ENCODE measurements at places on chromosomes 5 and 9.
A peak's percentile ranks its signal among the peaks of the same experiment; 100 is the strongest.

- no peak for DNase-seq
Measured at GRCh38 chr5:116750631-116751580, 176.3 kb upstream of the SEMA6A start.

DNA sequence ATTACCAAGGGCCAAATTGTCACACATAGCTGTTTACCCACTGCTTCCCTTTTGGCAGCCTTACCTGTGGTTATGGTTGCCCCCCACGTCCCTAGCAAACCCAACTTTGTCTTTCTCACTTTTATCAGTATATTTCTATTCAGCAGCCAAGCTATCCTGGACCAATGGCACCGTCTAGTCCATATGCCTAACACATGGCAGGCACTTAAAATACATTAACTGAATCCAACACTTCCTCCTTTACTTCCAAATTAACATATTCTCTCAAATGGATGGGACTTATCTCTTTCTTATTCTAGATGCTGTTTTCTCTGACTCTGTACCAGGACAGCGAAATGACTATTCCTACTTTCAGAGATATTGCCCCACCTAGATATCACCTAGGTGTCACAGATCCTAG, 50.9 kb upstream of the SLC44A1 start:
- no peak for DNase-seq

- DNase-seq: no peak
Measured at GRCh38 chr5:180105827-180106312, 34.3 kb upstream of the RNF130 start.

- DNase-seq: no peak
Measured at GRCh38 chr5:31062902-31063580, 130.4 kb upstream of the CDH6 start.

GRCh38 chr5:113099822-113100221, 123.2 kb downstream of the DCP2 start:
- DNase-seq: no peak

GRCh38 chr9:113499153-113499875, 35.8 kb downstream of the RGS3 start:
- no peak for DNase-seq

- no peak for DNase-seq
Measured at GRCh38 chr5:72476721-72477120, 30.5 kb downstream of the ZNF366 start.

GRCh38 chr5:149299451-149300054, 27.9 kb downstream of the AFAP1L1 start:
- no peak for DNase-seq

DNA sequence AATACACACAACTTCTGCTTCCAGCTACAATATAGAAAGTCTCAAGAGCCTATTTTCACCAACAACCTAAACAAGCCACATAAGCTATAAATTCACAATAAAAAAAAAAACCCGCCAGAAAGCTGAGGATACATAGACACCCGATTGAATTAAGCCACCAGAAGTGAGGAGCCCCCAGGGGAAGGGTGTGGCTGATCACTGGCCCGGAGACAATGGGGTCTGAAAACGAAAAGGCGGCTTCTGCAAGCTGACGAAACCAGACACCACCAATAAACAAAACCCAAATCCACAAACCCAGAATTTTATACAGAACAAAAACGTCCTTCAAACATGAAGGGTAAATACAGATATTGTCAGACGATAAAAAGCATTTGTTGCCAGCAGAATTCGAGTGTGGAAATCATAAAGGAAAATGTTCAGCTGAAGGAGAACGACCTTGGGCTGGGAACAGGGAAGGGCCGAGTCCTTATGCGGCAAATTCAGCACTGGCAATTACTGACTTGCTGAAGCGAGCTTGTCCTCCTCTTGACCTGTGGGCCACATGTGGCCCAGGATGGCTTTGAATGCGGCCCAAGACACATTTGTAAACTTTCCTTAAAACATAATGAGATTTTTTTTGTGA, 39.6 kb upstream of the CEP72 start:
- no peak for DNase-seq

DNA sequence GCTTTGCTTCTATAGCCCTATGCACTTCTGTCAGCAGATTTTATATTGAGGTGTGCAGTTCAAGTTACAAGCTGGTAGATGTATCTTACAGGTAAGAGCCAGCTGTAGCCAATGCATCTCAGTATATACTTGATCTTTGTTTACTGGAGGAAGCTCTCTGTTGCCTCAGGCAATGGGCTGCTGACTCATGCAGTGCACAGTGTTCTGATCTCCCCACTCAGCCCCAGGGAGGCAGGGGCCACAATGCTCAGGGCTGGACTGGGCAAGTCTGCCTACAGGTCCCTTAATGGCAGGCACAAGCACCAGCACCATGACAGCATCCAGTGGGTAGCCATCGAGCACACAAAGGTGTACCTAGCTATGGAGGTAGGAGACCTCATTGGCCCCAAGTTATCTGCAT, 178.8 kb upstream of the CDH10 start:
- no peak for DNase-seq

DNA sequence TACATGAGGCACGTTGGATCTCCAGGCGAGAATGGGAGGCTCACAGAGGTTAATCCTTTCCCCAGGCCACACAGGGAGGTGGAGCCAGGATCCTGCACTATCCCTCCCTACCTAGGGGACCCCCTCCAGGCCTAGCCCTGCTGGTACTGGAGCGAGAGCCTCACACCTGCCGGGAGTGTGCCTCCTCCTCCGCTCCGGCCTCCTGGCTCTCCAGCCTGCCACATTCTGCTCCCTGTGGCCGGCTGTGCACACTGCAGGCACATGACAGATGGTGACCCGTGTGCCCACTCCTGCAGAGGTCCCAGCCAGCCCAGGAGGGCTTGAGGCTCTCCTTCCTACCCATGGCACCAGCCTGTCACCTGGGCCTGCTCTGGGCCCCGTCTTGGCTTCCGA, 93.4 kb downstream of the RXRA start:
- no peak for DNase-seq

- no peak for DNase-seq
Measured at GRCh38 chr9:120562861-120563443, 17.0 kb downstream of the CDK5RAP2 start.

GRCh38 chr9:22033012-22033630, 24.0 kb upstream of the CDKN2B start:
- DNase-seq: no peak

- peak; percentile 8 for DNase-seq
Measured at GRCh38 chr5:175253597-175253996, 190.4 kb downstream of the DRD1 start.

DNA sequence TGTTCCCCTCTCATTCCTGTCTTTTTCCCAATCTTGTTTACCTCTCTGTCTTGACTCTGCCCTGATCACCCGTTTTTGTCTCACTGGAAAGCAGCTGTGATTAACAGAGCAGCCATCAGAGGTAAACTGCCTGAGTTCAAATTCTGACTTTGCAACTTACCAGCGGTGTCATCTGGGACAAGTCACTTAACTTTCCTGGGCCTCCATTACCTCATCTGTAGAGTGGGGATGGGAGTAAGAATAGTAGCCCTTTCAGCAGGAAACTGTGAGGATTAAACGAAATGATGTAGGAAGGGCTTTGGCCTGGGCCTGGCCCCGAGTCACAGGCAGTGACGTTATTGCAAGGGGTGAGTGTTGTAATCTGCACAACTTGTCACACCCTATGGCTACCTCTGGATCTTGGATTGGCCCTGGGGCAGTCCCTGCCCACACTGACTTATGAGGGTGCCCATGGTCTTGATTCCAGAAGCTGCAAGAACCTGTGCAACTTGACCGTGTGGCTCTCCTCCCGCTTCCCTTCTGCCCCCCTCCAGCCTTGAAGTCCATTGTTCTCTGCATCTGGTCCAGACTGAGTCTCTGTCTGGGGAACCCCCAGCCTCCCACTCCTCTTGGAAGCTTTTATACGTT, 657 bp upstream of the PCDH12 start:
- DNase-seq: peak; percentile 47

DNA sequence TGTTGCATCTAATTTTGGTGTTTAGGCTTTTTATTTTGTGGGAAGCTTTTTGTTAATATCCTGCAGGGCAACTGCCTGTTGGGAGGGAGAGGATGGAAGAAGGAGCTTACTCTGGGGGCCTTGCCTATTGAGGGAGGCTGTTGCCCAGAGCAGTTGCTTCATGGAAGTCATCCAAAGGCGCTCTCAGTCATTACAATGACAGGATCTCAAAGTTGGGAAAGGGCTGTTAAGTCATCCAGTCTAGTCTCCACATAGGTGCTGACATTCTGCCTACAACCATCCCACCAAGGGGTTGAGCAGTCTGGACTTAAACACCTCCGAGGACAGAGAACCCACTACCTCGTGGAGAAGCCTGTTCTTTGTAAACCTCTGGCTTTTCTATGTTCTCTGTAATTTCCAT, 13.2 kb downstream of the SAP30L start:
- no peak for DNase-seq

DNA sequence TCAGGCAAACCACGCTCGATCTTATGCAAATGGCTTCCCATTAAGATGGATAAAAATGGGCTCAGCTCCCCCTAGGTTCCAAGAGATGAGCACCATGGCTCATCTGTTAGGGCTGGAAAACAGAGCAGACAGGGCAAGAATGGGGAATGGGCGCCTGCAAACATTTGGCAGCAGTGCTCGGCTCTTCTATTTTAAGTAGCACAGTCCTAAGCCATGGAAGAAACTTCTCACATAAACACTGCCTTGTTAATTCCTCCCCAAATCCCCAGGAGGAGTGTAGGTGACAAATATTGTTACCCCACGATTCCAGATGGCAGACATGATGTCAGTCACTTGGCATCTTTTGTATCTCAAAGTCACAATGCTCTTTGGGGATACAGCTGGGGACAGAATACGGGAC, 221.8 kb downstream of the ICE1 start:
- no peak for DNase-seq

- DNase-seq: peak; percentile 45
Measured at GRCh38 chr5:154593071-154593470, 115.0 kb upstream of the HAND1 start.

GRCh38 chr5:38554861-38555260, 1.6 kb downstream of the LIFR start:
- DNase-seq: no peak

GRCh38 chr5:64606926-64607325, 83.4 kb upstream of the SHISAL2B start:
- DNase-seq: no peak

- DNase-seq: no peak
Measured at GRCh38 chr5:143093452-143094086, 309.9 kb downstream of the NR3C1 start.

- DNase-seq: no peak
Measured at GRCh38 chr5:147801461-147801860, 18.9 kb upstream of the JAKMIP2 start.

GRCh38 chr5:34721327-34721726, 65.2 kb downstream of the RAI14 start:
- peak; percentile 30 for DNase-seq

DNA sequence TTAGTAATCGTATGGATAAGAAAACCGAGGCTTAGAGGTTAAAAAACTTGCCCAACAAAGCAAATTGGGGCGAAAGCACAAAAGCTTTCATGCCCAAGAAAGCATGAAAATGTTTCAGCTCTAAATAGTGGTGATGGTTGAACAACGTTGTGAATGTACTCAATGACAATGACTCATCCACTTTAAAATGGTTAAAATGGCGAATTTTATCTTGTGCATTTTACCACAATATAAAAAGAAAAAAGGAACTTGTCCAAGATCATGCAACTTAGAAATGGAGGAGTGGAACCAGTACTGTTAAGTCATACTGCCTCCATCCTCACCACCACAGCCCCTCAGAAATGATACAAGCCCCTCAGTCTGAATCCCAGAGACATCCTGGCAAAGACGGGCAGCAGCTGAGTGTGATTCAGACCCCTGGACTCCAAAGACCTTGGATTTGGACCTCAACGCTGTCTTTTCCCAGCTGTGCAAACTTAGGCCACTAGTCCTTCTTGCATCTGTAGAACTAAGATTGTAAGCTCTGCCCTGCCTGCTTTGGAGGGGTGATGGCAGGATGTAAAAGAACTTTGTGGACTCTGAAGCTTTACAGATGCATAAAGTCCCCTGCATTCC, 158.4 kb downstream of the GABBR2 start:
- DNase-seq: no peak

DNA sequence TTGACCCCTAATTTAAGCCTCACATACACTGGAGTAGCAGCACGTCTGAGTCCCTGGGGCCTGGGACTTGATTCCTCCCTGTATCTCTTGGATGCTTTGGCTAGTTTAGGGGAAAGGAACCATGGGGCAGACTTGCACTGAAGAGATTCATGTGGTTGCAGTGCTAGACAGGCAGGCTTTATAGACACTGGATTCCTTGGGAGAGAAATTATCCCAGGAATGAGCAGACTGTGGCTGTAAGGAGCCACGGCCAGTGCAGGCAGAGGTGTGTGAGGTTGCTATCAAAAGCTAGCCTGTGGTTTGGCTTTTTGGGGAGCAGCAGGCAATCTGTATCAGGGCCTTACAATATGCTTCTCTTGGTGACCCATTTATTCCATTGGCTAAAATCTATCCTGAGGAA, 20.5 kb upstream of the PITX1 start:
- DNase-seq: no peak

GRCh38 chr9:109278848-109279247, 42.0 kb downstream of the EPB41L4B start:
- no peak for DNase-seq

DNA sequence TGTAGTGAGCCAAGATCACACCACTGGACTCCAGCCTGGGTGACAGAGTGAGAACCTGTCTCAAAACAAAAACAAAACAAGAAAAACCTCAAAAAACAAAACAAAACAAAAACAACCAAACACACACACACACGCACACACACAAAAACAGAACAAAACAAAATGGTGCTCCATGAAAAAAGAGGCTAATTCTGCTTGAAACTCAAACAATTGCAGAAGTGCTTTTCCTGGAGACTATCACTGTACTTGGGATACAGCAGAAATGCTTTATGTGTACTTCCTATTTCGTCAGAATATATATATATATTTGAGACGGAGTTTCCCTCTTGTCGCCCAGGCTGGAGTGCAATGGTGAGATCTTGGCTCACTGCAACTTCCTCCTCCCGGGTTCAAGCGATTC, 49.9 kb upstream of the HSPA9 start:
- no peak for DNase-seq

- no peak for DNase-seq
Measured at GRCh38 chr5:146721073-146721815, 157.3 kb downstream of the PPP2R2B start.

GRCh38 chr5:154487541-154487940, 9.5 kb upstream of the HAND1 start:
- DNase-seq: no peak

- no peak for DNase-seq
Measured at GRCh38 chr5:88694023-88694679, 188.8 kb downstream of the MEF2C start.

GRCh38 chr9:137552022-137552768, 516 bp downstream of the MRPL41 start:
- no peak for DNase-seq

DNA sequence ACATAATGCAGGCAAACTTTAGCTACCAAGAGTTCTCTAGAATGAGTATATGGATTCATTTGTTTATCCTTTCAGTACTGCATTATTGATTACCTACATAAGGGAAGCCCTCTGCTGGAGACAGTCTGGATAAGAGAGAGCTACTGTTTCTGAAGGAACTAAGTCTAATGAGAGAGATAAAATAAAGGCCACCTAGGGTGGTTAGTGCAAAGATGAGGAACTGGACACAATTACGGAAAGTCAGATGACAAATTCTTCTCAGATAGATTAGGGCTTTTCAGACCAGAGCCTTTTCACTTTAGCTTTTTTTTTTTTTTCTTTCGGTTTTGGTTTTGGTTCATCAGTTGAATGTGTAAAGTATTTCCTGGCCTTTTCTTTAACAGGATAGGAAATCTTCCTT, 31.3 kb downstream of the ISOC1 start:
- no peak for DNase-seq

- no peak for DNase-seq
Measured at GRCh38 chr9:135216791-135217441, 129.4 kb downstream of the OLFM1 start.

All from foreskin fibroblast (primary cell).